ENCODE measurements at places on chromosomes 4 and X.

GRCh38 chr4:77169481-77169880 is 12.5 kb downstream of the CCNG2 start:
- DNase-seq, result no peak

- DNase-seq, result no peak
Measured at GRCh38 chr4:44563496-44563895, 87.9 kb downstream of the YIPF7 start.

DNA sequence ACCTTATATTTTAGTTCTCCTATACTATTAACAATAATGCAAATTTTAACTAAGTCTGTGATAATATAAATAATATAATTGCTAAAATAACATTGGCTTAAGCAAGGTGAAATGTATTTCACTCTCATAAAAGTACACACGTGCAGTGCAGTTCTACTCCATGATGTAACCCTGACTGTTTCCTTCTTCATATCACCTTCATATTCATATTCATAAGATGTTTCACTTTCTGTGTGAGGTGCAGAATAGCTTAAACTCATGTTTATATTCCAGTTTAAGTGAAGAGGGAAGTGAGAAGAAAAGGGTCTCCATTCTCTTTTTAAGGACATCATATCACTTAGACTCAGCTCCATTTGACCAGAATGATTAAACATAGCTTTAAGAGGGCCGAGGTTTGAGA is 1810.0 kb upstream of the PCDH10 start:
- no peak for DNase-seq

- DNase-seq, result no peak
Measured at GRCh38 chr4:155047755-155048154, 160.7 kb upstream of the NPY2R start.

- no peak for DNase-seq
Measured at GRCh38 chr4:8259743-8260430, 9.7 kb upstream of the HTRA3 start.

- no peak for DNase-seq
Measured at GRCh38 chrX:74536832-74537371, 77.5 kb downstream of the RLIM start.

GRCh38 chr4:99574530-99575324 is at the start of gene MTTP:
Gene MTTP (plus strand): TSS chr4:99574824. CDS start chr4:99574910, 86 bp downstream.
- no peak for DNase-seq

GRCh38 chr4:178356725-178357124 is 914.5 kb upstream of the AGA start:
- no peak for DNase-seq

DNA sequence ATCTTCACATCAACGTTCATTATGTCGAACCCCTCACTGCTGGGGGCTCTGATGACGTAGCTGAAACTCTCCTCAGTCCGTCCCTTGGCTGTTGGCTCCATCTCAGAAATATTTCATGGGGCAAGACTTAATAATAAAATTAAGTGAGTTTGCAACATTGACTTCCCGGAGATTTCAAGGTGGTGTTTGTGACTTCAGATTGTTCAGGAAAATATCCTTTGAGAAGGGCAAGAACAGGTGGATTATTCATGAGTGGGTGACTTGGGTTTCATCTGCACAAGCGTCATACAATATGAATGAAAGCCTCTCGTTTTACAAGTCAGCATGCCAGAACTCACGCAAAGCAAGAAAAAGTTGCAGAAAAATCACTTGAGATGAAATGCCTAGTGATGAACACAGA is at the start of gene C4orf50:
C4orf50 (minus strand) TSS at position 101 of the 400 bp plus-strand sequence.
- no peak for DNase-seq

DNA sequence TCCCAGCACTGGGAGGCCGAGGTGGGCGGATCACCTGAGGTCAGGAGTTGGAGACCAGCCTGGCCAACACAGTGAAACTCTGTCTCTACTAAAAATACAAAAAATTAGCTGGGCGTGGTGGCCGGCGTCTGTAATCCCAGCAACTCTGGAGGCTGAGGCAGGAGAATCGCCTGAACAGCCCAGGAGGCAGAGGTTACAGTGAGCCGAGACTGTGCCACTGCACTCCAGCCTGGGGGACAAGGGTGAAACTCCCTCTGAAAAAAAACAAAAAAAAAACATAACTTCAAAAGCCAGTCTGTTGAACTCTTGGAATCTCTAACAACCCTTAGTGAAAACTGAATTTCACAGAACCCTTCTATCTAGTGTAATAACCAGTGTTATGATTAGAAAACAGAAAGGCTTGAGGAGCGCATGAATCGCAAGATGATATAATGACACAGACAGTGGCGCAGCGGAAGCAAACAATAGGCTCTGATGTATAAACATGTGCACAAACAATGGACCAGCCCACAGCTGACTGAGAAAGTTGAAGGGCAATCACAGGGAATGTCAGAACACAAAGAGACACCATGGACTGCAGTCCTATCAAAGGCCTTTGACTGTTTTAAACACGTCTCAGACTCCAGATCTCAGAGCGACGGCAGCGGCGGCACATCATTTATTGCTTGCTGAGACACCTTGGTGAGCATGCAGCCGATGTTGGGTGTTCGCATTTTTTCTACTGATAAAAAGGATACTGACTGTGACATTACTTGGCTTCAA is 81.6 kb downstream of the NSUN7 start:
- DNase-seq, result no peak

DNA sequence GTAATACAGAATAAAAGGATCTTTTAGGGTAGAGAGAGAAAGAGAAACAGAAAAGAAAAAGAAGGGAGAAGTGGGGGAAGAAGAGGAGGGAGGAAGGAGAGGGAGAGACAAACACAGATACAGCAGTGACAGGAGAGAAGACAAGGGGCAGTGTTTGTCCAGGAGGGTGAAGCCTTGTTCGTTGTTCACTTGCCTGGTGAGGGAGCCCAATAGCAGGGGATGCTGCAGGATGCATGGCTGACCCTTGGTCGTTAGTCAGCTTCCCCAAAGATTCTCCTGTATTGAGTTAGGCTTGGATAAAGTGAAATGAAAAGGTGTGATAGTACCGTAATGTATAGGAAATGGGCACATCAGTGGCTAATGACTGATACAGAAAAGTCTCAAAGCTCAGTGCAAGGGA is 403.7 kb downstream of the IL15 start:
- no peak for DNase-seq

GRCh38 chr4:139740121-139740520 is 74.5 kb downstream of the MGST2 start:
- DNase-seq, result no peak

DNA sequence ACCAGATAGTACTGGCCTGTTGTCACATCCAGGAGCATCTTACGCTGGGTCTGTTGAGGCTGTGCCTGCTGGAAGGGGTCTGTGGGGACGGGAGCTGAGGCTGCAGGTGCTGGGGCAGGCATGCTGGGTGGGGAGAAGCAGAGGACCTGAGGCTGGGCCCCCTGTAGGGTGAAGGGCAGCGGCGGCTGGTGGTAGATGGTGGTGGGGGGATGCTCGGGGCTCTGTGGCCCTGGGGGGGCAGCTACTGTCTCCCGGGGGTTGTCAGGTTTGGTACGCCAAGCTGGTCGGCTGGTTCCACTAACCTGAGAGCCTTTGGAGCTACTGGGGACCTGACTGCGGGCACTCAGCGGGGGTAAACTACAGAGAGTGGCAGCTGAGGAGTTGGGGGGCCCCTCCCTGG is 7.8 kb downstream of the C4orf54 start:
- DNase-seq, result no peak

DNA sequence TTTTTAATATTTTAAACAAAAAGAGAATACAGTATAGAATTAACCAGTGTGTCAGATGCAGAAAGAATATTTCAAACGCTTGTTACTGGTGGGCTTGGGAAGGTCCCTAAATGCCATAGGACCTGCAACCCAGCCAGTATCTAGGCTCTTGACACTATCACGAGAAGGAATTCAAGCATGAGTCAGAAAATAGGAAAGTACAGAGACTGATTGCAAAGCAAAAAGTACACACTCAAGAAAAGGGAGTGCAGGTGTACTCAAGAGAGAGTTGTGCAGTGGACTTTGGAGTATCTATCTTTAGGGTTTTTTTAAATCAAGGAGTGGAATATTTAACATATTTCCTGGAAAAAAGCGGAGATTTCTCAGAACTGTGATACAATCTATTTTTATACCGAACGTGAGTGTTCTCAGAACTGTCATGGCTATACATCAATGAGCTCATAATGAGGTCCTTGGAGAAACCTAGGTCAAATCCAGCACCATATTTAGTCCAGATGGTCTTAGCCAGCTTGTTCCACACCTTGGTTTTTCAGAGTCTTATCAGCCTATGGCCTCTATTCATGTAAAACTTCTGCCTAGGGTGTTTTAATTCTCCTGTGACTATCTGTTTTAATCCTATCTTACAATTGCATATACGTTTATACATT is 291.8 kb upstream of the FAT4 start:
- DNase-seq, result no peak

DNA sequence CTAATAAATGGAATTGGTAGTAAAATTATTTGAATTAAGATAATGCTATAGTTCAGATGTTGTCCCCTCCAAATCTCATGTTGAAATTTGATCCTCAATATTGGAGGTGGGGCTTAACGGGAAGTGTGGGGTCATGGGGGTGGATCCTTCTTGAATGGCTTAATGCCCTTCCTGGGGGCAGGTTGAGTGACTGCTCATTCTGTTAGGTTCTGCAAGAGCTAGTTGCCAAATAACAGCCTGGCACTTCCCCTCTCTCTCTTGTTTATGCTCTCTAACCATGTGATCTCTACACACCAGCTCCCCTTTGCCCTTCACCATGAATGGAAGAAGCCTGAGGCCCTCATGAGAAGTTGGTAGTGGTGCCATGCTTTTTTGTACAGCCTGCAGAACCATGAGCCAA is 724.8 kb upstream of the FTHL17 start:
- no peak for DNase-seq

GRCh38 chr4:31580843-31581242 is 860.7 kb downstream of the PCDH7 start:
- DNase-seq, result no peak

- DNase-seq, result peak; percentile 78
Measured at GRCh38 chr4:56505269-56506130, at the start of gene ARL9. Gene ARL9 (plus strand): TSS chr4:56505791. CDS start chr4:56505863, 72 bp downstream.

DNA sequence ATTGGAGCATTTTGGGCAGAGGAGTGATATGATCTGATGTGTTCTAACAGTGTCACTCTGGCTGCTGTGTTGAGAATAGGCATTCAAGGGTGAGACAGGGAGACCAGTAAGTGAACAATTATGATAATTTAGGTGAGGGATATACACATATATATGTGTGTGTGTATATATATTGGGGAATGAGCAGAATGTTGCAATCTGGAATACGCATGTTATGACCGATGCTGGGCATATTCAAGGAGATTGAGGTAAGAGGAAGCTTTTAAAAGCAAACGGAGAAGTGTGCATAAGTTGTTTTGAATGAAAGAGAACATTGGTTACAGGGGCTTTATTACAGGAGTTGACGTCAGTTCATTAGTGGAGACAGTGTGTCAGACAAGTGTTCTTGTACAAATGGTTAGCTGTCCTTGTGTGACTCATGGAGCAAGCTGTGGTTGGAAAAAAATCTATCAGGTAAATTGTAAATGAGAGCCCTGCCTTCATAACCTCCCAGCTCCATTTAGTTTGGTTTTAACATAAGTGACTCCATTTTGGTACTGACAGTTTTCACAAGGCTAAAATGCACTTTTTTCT is 442.5 kb upstream of the LCORL start:
- DNase-seq, result no peak

DNA sequence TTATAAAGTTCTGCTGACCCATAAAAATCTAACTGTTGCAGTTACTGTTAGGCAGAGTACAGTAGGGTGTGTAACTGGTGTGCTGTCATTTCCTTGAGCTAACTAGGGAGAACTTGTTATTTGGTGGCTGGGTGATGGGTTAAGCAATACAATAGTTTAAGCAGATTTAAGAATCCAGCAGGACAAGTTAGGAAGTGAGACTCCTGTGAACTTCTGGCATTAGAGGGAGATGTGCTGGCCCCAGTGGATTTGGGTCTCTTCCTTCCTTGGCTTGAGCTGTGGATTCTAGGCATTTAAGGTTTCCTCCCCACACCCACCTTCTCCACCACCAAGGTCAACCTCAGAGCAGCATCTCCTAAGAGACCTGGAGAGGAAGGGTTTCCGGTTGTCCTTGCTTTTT is 70.5 kb downstream of the CLCN5 start:
- no peak for DNase-seq

Measured in mucosa of descending colon (tissue), 3 donors.